ENCODE measurements at places on chromosomes 7 and 10.

DNA sequence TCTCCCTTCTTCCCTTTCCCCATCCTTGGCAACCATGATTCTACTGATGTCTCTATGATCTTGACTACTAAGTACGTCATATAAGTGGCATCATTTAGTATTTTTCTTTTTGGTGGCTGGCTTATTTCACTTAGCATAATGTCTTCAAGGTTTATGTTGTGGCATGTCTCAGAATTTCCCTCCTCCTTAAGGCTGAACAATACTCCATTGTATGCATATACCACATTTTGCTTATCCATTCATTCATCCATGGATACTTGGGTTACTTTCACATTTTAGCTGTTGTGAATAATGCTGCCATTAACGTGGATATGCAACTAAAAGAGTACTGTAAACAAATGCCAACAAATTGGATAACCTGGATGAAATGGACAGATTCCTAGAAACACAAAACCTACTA lies 60.8 kb downstream of the BMPR1A start:
- no peak for DNase-seq

DNA sequence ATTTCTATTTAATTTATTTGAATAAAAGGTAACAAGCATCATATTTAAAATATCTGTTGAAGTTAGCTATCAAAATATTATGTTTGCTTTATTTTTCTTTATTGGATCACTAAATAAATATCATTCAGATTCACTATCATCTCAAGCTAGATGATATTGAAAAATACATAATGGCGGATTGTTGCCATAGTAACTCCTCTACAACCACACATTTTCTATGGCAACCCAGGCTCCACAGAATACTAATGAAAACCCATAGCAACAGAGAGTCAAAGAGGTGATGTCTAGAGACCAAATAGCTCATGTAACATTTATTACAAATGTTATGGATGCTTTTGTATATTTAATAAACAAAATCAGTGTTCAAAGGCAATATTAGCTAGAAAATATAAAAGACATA lies 148.9 kb upstream of the CDK1 start:
- no peak for DNase-seq

GRCh38 chr7:50349963-50350944 lies 45.7 kb downstream of the IKZF1 start:
- peak; percentile 82 for DNase-seq

GRCh38 chr7:131502810-131503508 lies 53.5 kb downstream of the PODXL start:
- DNase-seq, result no peak

- DNase-seq, result peak; percentile 18
Observed at GRCh38 chr10:114879541-114880158, 58.1 kb downstream of the FHIP2A start.

DNA sequence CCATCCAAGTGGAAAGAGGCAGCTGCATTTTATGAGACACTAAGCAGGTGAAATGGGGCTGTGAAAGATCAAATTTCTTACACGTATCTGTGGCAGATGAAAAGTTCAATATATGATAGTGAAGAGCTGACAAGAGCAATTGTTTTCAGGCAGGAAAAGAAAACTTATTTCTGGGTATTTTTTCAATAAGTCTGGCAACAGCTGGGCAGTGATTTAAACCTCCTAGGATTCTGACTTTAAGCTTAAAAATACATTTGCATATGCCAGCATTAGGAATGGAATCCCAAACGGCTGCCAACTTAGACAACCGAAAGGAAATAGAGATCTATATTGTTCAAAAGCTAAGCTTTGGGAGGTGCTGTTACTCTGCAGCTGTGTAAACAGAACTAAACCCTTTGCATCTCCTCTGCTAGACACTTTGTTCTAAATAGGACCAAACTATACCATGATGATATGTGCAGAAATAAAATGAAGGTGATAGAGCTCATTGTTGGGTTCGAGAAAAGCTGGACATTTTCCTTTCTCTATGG lies 26.1 kb downstream of the DYNC1I1 start:
- DNase-seq, result no peak

- DNase-seq, result peak; percentile 14
Observed at GRCh38 chr10:8404721-8405120, 350.2 kb downstream of the GATA3 start.

DNA sequence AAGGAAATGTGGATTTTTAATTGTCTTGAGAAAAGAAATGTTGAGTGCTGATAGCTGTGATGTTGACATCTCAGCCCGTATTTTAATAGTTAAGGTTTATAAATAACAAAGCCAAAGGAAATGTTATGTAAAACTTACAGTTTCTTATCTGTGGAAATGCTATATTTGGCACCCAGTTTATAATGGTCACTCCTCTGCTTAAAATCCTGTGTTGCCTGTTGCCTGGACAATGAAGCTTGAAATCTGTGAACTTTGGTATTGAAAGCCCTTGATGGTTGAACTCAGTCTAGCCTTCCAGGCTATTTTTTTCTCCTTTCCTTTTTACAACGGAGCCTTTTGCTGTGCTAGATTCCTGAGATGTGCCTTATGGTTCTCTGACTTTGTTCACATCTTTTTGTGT lies 46.5 kb downstream of the MCU start:
- DNase-seq, result no peak

DNA sequence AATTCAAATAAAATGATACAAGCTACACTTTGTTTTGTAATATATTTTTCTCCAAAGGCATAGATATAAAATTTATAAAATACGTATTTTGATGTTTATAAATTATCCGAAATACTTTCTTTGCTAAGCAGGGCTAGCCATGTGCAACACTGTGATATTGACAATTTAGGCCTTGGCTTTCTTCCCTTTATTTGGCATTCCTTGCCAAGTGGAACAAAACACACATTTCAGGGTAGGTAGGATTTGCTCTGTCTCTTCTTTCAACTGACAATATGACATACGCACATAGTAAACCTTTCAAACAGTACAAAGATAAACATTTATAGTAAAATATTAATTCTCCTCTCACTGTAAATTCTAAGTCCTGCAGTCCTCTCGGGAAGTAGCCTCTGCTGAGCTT lies 103.3 kb upstream of the POT1 start:
- DNase-seq, result no peak

DNA sequence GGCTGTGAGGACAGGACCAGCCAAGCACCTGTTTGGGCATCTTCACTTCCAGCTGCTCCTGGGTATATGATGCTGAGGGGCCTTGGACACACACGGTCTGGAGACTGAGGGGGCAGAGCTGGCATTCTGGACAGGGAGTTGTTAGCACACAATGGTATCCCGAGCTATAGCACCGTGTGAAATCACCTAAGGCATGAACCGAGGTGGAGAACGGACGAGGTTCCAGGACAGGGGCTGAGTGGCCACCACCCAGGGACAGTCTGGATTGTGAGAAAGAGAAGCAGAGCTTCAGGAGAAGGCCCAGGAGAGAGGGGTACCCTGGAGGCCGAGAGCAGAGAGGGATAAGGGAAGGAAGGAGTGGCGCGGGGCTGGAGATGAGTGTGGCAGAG lies 571.8 kb downstream of the TCERG1L start:
- no peak for DNase-seq

DNA sequence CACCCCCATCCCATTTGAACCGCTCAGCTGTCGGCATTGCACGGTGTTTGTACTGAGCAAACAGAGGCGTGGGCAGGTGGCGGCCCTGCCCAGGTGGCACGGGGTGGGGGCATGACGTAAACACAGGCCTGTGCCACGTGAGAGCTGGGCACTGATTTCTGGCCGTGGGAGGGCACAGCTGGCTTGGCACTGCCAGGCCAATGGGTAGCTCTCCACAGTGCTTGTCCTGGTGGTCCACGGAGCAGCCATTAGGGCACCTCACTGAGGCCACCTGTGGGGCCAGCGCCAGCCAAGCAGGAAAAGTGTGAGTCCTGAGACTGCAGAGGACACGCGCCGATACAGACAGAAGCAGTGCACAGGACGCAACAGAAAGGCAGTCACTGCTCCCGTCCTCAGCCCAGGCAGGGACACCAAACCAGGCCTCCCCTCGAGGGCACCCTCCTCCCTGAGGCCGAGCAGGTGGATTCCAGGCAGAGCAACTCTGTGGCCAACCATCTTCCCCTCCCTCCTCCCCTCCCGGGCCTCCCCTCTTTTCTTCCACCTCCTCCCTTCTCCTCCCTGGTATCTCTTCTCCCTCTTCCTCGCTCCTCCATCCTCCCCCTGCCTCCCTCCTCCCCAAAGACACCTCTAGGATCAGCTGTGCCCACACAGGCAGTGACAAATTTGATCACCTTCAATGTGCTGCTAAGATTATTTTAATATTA lies 258.7 kb downstream of the ELFN1 start:
- DNase-seq, result no peak

GRCh38 chr10:3323865-3324498 lies 151.4 kb upstream of the PITRM1 start:
- no peak for DNase-seq

DNA sequence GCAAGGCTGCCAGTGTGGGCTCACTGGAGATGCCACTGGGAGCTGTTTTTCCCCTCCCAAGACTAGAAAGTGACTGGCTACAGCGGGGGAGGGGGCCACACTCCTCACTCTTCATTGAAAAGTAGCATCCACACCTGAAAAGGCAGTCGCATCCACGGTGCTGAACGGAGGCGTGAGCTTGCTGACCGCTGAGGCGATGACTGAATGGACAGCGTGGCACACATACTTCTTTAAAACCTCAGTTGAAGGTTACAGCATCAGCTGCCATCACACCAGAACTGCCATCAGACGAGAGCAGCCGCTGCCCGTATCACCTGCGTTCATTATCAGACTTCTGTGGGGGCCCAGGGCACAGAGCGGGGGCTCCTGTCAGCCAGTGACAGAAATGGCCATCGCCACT lies 327.2 kb downstream of the DNAJB6 start:
- no peak for DNase-seq

DNA sequence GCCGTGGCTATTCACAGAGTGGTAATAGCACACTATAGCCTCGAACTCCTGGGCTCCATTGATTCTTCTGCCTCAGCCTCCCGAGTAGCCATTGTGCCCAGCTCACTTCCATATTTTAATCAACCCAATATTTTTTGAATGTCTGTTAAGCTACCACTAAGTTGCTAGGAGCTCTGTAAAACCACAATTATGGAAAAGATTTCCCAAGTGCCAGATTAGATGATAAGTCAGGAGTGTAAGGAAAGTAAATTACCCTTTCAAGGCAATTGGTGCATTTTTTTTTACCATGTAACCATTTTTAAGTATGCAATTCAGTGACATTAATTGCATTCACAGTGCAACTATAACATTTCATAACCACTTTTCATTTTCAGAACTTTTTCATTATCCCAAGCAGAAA lies 87.5 kb upstream of the GATAD1 start:
- DNase-seq, result no peak

DNA sequence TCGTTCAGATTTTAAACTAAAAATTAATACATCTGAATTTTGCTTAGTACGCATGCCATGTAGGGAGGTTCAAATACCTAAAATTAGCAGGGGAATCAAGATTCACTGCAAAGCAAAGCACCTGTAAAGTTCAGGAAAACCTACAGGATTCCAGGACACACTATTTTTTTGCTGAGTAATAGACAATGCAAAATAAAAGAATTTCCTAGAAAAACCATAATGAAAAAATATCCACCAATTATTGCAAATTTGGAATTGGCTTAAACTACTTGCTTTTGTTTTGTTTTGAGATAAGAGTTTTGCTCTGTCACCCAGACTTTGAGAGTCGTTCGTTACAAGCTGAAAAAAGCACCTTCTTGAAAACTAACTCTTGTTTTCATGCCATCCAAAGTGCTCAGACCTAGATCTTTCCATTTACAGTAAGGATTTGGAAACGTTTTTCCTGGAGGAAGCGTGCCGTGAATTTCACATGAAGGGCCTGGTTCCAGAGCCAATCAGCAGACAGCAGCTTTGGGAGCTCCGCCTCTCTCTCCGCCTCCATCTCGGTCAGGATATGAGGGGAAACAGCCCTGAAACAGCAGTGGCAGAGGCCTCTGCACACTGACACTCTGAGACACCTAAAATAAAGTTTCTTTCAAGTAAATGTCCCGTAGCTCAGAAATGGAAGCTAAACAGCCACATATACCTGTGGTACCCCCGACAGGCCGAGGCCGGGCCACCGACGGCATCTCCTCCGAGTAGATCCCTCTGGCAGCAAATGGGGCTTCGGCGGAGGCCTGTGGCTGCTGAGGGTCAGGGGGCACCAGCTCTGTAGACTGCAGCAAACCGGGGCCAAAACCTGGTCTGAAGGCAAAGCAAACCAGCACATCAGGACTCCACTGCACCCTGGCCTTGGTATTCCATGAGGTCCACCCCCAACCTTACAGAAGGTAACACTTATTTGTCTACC lies 45.9 kb upstream of the ATP6V0A4 start:
- DNase-seq, result no peak

- DNase-seq, result no peak
Observed at GRCh38 chr7:50357426-50357825, 52.9 kb downstream of the IKZF1 start.

DNA sequence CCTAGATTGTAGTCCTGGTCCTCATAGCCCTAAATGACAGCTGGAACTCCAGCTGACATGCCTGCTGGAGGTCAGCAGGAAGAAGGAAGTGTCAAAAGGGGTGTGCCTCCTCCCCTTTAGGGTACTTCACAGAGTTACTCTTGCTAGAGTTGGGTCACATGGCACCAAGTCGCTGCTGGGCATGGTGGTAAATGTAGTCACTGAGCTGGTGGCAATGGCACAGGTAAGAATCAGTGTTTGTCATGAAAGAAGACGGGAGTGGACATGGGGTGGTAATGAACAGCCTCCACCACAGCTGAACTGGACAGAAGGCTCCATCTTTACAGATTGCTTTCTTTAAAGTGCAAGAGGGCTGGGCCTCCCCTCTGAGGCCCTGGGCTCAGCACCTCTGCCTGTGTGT lies 122.3 kb downstream of the ACTR3B start:
- DNase-seq, result no peak

DNA sequence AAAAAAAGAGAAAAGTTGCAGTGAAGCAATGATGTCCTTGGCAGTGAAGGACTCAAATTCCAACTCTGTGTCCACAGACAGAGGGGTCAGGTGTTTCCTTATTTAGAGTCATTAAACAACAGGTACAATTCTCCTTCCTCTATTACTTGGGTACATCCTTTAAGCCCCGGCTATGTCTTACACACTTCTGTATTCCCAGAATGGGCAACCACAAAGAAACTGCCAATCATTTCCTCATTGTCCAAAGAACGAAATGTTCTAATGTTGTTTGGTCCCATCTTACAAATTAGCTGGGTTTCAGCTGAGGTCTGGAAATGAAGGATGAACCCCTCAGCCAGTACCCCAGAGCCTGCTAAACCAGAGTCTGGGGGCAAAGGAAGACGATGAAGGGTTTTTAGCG lies 59.5 kb downstream of the GRB10 start:
- DNase-seq, result no peak

GRCh38 chr7:52017802-52018679 lies 701.4 kb upstream of the COBL start:
- DNase-seq, result no peak

GRCh38 chr10:98100476-98100875 lies 34.0 kb upstream of the R3HCC1L start:
- DNase-seq, result no peak

DNA sequence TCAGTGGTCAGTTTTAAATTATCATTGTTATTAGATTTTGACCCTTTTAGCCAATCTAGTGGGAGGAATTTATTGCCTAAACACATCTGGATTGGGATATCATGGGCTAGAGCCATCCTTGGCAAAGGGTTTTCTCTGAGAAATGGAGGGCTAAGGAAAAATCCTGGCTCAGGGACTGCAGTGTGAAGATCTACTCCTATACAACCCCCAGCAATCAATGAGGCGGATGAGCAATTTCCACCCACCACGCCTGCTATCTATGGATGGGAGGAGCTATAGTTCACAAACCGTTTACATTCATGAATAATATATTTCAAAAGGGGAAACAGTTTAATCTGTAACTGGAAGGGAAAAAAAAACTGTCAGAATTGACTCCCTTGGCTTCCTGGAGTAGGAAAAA lies 2.7 kb downstream of the CAV1 start:
- no peak for DNase-seq

GRCh38 chr7:115827305-115828045 lies 203.1 kb downstream of the TFEC start:
- DNase-seq, result no peak

Data from stimulated activated CD4-positive, alpha-beta T cell treated with anti-CD3 and anti-CD28 coated beads, Interleukin-4, amount 100 ng/mL, for 4 hours (primary cell).